Right renal pelvis (tissue), 4 donors: ENCODE measurements at places on chromosomes 2 and 18. TPM values are rescaled to one million over a fixed set of nuclear protein-coding genes. Genes with fewer than 3 reads are reported as not detected.

Gene GLI2
- 11.7 TPM for polyA plus RNA-seq

- DNase-seq: no peak
These were observed 96.8 kb upstream of the ARL4C start for GRCh38 chr2:234593636-234594035.

Gene SERPINB3
- 0.09 TPM for polyA plus RNA-seq

- no peak for DNase-seq
These were observed 21.1 kb downstream of the MRPL30 start for GRCh38 chr2:99201959-99202678.

Gene SCTR
- 10.3 TPM for polyA plus RNA-seq

DNA sequence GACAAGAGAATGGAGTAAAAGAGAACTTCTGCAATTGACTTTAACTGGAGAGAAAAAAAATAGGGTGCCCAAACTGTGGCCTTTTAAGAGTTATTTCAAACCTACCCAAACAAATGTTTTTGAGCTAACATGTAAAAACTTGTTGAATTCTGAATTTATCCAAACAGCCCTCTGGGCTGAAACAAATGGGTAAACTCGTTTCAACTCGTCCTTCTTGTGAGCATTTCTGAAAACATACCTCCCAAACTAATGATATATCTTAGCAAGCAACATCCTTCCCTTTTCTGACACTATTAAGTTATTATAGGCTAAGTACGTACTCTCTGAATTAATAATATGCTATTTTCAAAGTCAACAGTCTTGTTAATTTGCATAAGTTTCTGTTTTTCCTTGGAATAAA, 793.0 kb upstream of the ACVR2A start:
- DNase-seq: no peak

- DNase-seq: no peak
These were observed 79.3 kb upstream of the ASAP2 start for GRCh38 chr2:9127316-9127715.

- DNase-seq: no peak
These were observed 227.9 kb downstream of the GBX2 start for GRCh38 chr2:235940330-235940729.

Gene NYAP2
- polyA plus RNA-seq: not detected
